T-helper 9 cell (primary cell): ENCODE measurements at places on chromosomes 16 and 17.

GRCh38 chr17:50482516-50482915 lies 3.9 kb downstream of the RSAD1 start:
- peak; percentile 68 for DNase-seq

- no peak for DNase-seq
These were observed 775 bp downstream of the CYTH1 start for GRCh38 chr17:78781104-78781892.

DNA sequence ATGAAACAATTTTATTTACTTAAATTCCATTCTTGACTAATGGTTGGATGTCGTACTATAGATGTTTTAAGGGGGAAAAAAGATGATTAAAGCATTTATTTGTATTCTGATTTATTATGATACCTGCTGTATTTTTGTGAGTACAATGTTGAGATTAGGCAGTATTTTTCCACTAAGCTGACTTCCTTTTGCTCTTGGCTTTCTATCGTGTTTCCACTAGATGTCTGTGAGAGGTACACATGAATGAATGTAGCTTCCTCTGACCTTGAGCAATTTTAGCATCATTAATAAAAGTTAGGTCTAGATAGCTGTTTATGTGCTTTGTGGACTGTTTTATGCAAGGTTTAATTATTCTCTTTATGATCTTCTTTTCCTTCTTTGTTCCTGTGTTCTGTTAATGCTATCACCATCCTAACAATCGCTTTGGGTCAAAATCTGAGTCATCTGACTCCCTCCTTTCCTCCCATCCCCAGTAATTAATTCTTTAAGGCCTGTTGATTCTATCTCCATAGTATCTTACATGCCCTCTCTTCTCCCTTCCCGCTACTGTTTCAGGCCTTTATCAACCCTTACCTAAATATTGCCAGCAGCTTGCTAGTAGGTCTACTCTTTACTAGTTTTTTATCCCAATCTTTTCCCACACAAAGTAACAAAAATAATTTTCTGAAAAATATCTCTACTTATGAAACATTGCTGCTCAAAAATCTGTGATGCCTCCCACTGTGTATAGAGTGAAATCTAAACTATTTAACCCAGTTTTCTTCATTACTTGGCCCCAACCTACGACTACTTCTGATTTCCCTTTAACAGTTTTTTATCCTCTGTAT lies 76.0 kb downstream of the VMP1 start:
- DNase-seq = no peak

DNA sequence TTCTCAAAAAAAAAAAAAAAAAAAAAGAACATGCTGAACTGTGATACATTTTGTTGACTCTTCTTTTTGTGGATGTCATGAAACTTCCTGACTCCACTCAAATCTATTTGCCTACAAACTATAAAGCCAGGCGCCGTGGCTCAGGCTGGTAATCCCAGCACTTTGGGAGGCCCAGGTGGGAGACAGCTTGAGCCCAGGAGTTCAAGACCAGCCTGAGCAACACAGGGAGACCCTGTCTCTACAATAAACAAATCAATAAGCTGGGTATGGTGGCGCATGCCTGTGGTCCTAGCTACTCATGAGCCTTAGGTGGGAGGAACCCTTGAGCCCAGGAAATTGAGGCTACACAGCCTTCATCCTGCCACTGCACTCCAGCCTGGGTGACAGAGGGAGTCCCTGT lies 1.5 kb upstream of the NT5C start:
- no peak for DNase-seq

DNA sequence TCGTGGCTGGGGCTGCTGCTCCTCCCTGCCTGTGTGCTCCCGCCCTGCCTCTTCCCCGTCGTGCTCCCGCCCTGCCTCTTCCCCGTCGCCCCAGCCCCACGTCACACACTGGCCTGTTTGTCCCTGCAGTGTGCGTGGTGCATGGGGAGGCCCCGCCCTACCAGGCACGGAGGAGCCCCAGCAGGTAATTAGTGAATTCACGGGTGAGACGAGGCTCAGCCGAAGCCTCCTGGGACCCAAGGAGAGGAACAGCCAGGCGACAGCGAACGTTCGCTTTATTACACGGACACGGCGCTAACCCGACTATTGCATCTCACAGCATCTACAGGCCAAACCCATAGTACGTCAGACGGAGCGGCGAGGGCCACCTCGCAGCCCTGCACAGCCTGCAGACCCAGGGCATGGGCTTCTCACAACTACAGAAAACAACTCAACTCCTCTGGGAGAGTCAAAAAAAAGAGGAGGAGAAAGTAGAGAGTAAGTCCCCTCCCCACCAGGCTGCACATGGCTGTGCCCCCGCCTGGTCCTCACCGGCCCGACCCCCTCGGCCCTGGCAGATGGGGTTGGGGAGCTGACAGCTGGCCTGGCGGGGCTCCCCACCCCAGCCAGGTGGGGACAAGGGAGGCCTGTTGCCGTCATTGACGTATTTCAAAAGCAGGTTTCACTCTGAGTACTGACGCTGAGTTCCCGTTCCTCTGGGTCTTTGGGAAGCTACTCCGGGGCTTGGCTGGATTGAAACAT lies 4.3 kb upstream of the PABPN1L start:
- no peak for DNase-seq
